ENCODE measurements at places on chromosomes 6 and 20. TPM values are rescaled to one million over a fixed set of nuclear protein-coding genes. Genes with fewer than 3 reads are reported as not detected.

The RAD21L1 gene
- total RNA-seq: not detected

- peak overlapping the region; percentile 23 for H3K27ac ChIP-seq
- no peak for DNase-seq
- peaks cover 6% of the 10 kb centered on the region for H3K36me3 ChIP-seq
- H3K4me1 ChIP-seq: peaks cover 44% of the 10 kb centered on the region
- no peaks in the 10 kb centered on the region for H3K27me3 ChIP-seq
- H3K4me3 ChIP-seq: no peak overlapping the region
Observed at GRCh38 chr20:2108987-2109386, 7.4 kb downstream of the STK35 start.

The PTK6 gene
- total RNA-seq: 0.11 TPM

- no peak overlapping the region for H3K27ac ChIP-seq
- no peak for DNase-seq
- peaks cover 16% of the 10 kb centered on the region for H3K4me1 ChIP-seq
- H3K36me3 ChIP-seq: no peaks in the 10 kb centered on the region
Observed at GRCh38 chr6:63268574-63268973, 51.2 kb downstream of the LGSN start.

The MCHR2 gene
- total RNA-seq: not detected

DNA sequence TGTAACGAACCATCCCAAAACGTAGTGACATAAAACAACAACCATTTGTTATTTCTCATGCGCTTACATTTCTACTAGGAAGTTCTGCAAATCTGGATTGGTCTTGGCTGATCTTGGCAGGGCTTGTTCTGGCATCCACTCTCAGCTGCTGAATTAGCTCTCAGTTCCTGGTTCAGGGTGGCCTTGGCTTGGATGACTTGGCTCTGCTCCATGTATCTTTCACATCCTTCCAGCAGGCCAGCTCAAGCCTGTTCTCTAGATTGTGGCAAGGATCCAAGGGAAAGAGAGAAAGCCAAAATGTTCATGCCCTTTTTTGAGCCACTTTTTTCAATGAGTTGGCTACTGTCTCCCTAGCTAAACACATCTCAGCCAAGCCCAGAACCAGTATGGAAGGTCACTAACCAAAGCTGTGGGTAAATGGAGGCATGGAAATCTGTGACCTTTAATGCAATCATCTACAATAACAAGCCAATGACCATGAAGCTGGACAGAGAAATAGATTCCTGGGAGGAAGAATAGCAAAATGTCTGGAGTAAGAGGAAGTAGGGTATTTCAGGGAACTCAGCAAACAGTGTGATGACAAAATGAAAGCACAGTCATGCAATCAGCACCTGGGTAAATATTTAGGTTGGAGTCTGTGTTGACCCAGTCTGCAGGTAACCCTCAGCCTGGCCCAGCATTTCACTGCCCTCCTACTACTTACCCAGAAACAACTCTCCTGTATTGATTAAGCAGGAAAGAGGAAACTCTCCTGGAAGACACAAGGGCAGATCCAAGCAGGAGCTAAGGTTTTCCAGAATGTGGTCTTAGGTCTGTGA, 32.7 kb upstream of the SNAP25 start:
- no peak for DNase-seq
- no peak overlapping the region for H3K4me3 ChIP-seq
- H3K27ac ChIP-seq: no peak overlapping the region
- H3K4me1 ChIP-seq: no peaks in the 10 kb centered on the region

DNA sequence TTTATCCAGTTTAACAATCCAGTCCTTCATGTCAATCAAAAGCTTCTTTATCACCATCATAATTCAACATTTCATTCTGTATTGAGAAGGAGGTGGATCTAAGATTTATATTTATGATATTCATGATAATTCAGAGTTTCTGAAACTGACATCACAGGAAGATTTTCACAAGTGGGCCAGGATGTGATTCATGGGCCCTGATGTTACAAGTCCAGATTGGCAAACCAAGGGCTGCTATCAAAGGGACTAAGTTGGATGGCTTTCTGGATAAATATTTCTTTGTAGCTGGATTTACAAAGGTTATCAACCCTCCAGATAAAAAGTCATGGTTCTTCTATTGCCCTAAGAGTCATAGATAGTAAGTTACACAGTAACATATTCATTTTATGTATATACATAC, 866.5 kb downstream of the KIF16B start:
- H3K27ac ChIP-seq: no peak overlapping the region
- H3K27me3 ChIP-seq: no peaks in the 10 kb centered on the region
- H3K36me3 ChIP-seq: no peaks in the 10 kb centered on the region
- peaks cover 13% of the 10 kb centered on the region for H3K4me1 ChIP-seq
- H3K4me3 ChIP-seq: no peak overlapping the region

The FKBP1C gene
- total RNA-seq: 0.97 TPM

- H3K27me3 ChIP-seq: peaks cover 8% of the 10 kb centered on the region
- H3K36me3 ChIP-seq: no peaks in the 10 kb centered on the region
- H3K4me3 ChIP-seq: no peak overlapping the region
Observed at GRCh38 chr20:33981964-33982363, 11.7 kb upstream of the RALY start.

DNA sequence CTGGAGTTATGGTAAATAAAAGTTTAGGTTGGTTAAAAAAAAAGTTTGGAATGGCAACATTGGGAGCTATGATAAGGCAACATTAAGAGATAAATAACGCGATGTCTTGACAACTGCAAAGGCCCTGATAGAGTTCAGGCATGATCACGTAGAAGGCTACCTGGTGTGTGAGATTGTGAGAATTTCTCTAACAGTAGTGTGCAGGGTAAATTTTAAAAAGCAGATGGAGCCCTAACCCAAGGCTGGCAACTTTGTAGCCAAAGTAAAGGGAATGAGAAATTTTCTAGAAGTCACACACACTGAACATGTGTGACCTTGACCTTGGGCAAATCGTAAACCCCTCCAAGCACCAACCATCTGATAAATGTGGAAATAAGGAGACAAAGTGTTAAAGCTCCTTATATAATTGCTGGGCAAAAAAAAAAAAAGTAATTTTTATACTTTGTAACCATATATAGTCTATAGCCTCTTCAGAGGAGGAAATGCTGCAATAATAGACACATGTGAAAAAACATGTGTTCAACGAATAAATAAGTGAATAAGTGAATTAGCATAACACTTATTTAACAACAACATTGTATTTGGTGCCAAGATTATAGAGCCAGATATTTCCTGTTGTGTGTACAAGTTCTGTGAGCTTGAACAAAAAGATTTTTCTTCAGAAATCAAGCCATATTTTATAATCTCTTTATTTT, 18.2 kb downstream of the KCNQ5 start:
- H3K4me3 ChIP-seq: no peak overlapping the region
- no peaks in the 10 kb centered on the region for H3K36me3 ChIP-seq
- no peaks in the 10 kb centered on the region for H3K4me1 ChIP-seq
- no peaks in the 10 kb centered on the region for H3K27me3 ChIP-seq
- no peak for DNase-seq

The GRM4 gene
- 0.47 TPM for total RNA-seq

The RPP40 gene
- 6.8 TPM for total RNA-seq

GRCh38 chr20:57229490-57229889, 37.0 kb downstream of the BMP7 start:
- peaks cover 8% of the 10 kb centered on the region for H3K36me3 ChIP-seq
- no peak overlapping the region for H3K27ac ChIP-seq
- no peak overlapping the region for H3K4me3 ChIP-seq
- no peaks in the 10 kb centered on the region for H3K27me3 ChIP-seq

DNA sequence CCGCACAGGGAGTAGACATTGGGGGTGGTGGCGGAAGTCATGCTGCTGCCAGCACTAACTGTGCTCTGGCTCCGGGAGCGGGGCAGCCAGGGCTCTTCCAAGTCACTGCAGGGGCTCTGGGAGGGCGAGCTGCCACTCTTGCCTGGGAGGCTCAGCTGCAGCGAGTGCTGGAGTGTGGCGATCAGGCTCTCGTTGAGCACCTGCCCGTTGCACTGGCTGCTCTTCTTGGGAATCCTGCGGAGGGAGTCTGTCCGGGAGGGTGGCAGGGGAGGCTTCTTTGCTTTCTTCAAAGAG, 28.0 kb downstream of the HEBP2 start:
- no peak overlapping the region for H3K4me3 ChIP-seq
- DNase-seq: no peak
- H3K27ac ChIP-seq: no peak overlapping the region
- H3K27me3 ChIP-seq: no peaks in the 10 kb centered on the region
- peaks cover 12% of the 10 kb centered on the region for H3K4me1 ChIP-seq

DNA sequence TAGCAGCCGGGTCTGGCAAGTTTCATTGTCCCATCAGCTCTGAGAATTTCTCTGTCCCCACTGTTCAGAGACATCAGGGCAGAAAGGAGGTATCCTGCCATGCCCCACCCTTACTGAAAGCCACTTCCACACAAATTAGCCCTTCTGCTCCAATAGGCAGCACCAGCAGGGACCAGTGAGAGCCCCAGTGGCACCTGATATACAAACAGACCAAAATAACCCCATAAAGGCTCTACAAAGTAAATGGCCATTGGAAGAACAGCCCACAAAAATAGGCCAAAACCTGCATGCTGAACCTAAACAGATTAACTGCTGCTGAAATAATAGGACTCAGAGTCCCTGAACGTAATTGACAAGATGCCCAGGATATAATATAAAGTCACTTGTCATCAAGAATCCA, 199.9 kb downstream of the TMEM200A start:
- H3K27ac ChIP-seq: no peak overlapping the region
- H3K4me1 ChIP-seq: peaks cover 5% of the 10 kb centered on the region
- no peaks in the 10 kb centered on the region for H3K36me3 ChIP-seq
- no peak overlapping the region for H3K4me3 ChIP-seq

The ASCC3 gene
- 45.6 TPM for total RNA-seq

The SYTL3 gene
- total RNA-seq: 6.1 TPM

DNA sequence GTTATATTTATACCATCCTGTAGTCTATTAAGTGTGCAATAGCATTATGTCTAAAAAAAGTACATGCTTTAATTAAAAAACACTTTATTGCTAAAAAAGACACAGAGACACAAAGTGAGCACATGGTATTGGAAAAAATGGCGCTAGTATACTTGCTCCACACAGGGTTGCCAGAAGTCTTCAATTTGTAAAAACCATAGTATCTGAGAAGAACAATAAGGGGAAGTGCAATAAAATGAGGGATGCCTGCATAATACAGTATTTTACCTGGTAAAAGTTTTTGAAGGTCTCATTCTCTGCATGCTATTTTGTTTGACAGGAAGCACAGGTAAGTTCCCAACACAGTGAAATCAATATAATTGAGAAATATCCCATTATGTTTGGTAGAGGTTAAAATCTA, 1.6 kb downstream of the NOX3 start:
- H3K4me1 ChIP-seq: peaks cover 6% of the 10 kb centered on the region
- no peak overlapping the region for H3K27ac ChIP-seq
- no peak overlapping the region for H3K4me3 ChIP-seq
- no peak for DNase-seq

The PGC gene
- total RNA-seq: not detected

The ECT2L gene
- 0.40 TPM for total RNA-seq

GRCh38 chr6:144944106-144944505, 659.0 kb downstream of the UTRN start:
- DNase-seq: no peak
- no peaks in the 10 kb centered on the region for H3K36me3 ChIP-seq
- H3K4me1 ChIP-seq: no peaks in the 10 kb centered on the region

GRCh38 chr20:46268131-46268614, 40.1 kb downstream of the CDH22 start:
- no peak overlapping the region for H3K27ac ChIP-seq
- peaks cover 65% of the 10 kb centered on the region for H3K27me3 ChIP-seq
- DNase-seq: no peak
- no peaks in the 10 kb centered on the region for H3K4me1 ChIP-seq
- no peak overlapping the region for H3K4me3 ChIP-seq

The MICB gene
- not detected for total RNA-seq

DNA sequence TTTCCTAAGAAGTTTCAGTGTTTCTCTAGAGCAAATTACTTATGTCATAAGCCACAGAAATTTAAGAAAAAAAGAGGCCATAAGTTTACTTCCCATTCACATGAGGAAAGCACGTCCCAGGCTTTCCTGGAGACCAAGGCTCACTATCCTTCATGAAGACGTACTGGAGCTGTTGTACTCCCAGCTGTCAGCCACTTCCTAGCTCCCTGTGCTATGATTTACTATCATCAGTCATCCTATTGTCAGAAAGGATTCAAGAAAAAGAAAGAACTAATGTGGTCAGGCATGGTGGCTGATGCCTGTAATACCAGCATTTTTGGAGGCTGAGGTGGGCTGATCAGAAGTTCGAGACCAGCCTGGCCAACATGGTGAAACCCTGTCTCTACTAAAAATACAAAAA, 337.4 kb upstream of the SOX4 start:
- H3K4me3 ChIP-seq: no peak overlapping the region
- peaks cover 12% of the 10 kb centered on the region for H3K36me3 ChIP-seq
- H3K27me3 ChIP-seq: no peaks in the 10 kb centered on the region
- H3K4me1 ChIP-seq: peaks cover 6% of the 10 kb centered on the region
- H3K27ac ChIP-seq: no peak overlapping the region

- H3K4me3 ChIP-seq: no peak overlapping the region
- no peaks in the 10 kb centered on the region for H3K36me3 ChIP-seq
- no peak for DNase-seq
Observed at GRCh38 chr6:6331393-6331792, 10.9 kb upstream of the F13A1 start.

- DNase-seq: no peak
- H3K36me3 ChIP-seq: no peaks in the 10 kb centered on the region
- no peak overlapping the region for H3K27ac ChIP-seq
- peaks cover 35% of the 10 kb centered on the region for H3K4me1 ChIP-seq
Observed at GRCh38 chr6:44806656-44807055, 419.1 kb downstream of the CDC5L start.

The PSMB8 gene
- total RNA-seq: 14.2 TPM

DNA sequence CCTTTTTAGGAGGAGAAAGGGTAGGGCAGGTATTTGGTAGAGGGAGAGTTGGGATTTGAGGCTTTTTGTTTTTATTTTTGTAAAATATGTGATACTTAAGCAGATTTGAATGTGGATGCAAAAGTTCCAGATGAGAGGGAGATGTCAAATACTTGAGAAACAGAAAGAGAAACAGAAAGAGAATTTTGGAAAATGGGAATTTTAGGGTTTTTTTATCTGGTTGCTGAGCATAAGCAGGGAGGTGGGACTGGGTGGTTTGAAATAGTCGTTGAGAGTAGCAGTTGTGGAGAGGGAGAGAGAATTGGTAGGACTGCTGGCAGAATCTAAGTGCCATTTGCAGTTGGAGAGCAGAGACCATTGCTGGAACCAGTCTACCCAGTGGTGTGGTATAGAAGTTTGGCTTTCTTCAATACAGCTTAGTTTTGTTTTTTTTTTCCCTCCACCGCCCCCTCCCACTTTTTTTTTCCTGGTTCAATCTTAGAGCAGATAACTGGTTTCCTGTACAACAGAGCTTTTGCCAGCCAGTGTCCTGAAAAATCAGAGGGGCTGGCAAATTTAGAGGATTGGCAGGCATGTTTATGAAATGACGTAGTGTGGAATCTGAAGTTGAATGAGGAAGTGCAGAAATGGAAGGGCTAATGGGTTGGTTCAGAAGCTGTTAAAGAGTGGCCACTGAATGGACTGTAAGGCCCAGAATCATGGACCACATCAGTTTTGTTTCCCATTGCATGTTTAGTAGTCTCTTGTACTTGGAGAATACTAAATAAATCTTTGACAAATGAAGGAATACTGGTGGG, 68.7 kb downstream of the ATRN start:
- no peaks in the 10 kb centered on the region for H3K4me1 ChIP-seq
- no peak overlapping the region for H3K4me3 ChIP-seq

- H3K27me3 ChIP-seq: no peaks in the 10 kb centered on the region
- H3K4me3 ChIP-seq: no peak overlapping the region
- no peaks in the 10 kb centered on the region for H3K4me1 ChIP-seq
Observed at GRCh38 chr20:18543216-18543615, 24.0 kb upstream of the SMIM26 start.

GRCh38 chr20:58155148-58155925, 73.1 kb downstream of the ANKRD60 start:
- no peak overlapping the region for H3K4me3 ChIP-seq
- H3K27me3 ChIP-seq: peaks cover 58% of the 10 kb centered on the region
- no peak overlapping the region for H3K27ac ChIP-seq
- no peaks in the 10 kb centered on the region for H3K36me3 ChIP-seq

GRCh38 chr20:45305262-45305661, 1.4 kb upstream of the RBPJL start:
- H3K4me3 ChIP-seq: no peak overlapping the region
- no peaks in the 10 kb centered on the region for H3K36me3 ChIP-seq
- peaks cover 1% of the 10 kb centered on the region for H3K4me1 ChIP-seq

Measured in mesothelial cell of epicardium (in vitro differentiated cells).